Stimulated activated CD8-positive, alpha-beta memory T cell treated with anti-CD3 and anti-CD28 coated beads, Interleukin-7, amount 100 ng/mL, for 48 hours (primary cell): ENCODE measurements at places on chromosomes 3 and 15.

- no peak for DNase-seq
These were observed 12.1 kb upstream of the CNBP start for GRCh38 chr3:129195731-129196256.

- DNase-seq, result no peak
These were observed 57.1 kb downstream of the TCAIM start for GRCh38 chr3:44395714-44396113.

GRCh38 chr15:47577461-47577860, 139.8 kb upstream of the SEMA6D start:
- no peak for DNase-seq

GRCh38 chr3:101873619-101874018, 24.3 kb downstream of the NFKBIZ start:
- DNase-seq, result no peak

GRCh38 chr3:42751609-42752008, 21.4 kb downstream of the CCDC13 start:
- DNase-seq, result no peak

GRCh38 chr3:62587169-62587568, 213.8 kb upstream of the FEZF2 start:
- DNase-seq, result no peak

DNA sequence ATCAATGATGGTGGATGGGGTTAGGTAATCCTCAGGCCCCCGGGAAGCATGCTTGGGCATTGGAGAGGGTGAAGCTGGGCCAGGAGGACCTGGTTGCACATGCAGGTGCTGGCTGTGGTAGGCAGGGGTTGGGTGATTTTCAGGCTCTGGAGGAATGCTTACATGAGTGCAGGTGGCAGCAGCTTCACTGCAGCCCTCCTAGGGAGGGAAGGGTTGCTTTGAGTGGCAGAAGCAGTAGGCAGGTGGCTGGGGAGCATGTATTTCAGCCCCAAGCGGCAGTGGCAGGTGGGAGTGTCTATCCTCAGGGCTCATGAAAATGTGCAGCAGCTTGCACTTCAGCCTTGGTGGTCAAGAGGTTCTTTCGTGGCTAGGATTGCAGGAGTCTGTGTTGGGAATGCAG, 230.0 kb upstream of the CTNNB1 start:
- no peak for DNase-seq

DNA sequence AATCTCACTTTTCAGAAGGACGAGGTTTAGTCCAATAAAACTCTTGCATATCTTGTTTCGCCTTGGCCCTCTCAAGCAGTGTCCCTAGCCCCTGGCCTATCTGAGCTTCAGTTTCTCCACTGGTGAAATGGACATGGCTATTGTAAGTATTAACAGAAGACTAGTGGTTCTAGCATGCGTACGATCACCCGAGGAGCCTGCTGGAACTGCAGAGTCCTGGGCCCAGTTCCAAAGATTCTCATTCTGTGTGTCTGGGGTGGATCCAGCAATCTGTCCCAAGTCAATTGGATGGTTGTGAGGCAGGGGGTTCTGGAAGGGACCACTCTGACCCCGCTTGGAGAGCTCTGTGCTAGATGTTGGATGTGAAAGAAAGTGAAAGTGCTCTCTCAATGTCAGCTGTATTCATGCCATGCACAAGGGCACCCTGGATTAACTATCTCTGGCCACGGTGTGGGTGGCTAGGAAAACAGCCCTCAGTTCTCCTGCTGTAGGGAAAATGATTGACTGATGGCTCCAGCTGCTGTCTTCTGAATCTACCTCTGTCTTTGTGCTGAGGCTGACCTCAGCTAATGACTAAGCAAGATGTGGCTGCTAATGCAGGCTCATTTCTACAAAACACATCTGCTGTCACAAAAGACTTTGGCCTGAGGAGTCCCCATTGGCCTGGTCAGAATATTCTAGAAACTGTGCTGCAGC, 1.9 kb upstream of the PLA1A start:
- DNase-seq, result no peak

DNA sequence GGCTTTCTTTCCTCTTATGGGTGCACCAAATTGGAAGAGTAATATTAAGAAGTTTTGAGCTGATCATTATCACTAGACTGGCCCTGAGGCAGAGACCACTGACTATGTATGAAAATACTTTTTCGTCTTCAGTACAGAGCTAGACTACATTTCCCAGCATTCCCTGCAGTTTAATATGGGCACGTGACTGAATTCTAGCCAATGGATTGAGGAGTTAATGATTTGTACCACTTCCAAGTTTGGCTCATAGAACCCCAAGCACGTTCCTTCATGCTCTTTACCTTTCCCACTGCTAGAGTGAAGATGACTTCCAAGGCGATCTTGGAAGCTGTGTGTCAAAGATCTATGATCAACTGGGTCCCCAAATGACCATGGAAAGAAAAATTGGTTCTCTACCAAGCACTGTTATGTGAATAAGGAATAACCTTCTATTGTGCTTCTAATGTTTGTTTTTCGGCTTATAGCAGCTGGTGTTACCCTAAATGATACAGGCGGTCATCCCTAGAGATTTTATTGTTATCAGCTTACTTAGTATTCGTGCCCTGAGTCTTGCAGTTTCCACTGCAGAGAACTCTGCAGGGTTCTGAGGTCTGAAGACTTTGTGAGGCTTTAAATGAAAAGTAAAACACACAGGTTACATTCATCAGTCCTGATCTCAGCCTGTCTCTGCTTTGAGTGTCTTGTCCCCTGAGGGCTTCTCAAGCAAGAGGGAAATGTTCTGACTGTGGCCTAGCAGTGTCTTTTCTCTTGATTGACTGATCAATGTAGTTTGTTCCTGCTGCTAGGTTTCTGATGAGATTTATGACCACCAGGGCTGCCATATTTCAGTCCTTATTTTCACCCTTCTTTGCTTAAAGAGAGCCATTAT, 486.8 kb downstream of the PDCD6IP start:
- DNase-seq, result no peak

- no peak for DNase-seq
These were observed 91.2 kb downstream of the PEX5L start for GRCh38 chr3:179945569-179945968.

DNA sequence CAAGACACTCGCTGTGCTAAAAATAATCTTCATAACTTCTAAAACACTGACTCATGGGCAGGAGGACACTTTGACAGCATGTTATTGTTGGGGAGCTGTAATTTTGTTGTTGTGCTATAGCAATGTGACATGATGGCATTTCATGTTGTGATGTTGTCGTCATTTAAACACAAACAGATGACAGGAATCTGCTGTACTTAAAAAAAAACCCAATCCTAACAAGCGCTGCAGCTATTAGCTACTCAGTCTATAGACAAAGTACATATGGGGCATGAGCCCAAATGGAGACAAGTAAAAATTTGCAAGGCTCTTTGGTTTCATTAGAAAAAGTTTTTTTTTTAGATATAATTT, 828 bp upstream of the ATOSA start:
- no peak for DNase-seq

DNA sequence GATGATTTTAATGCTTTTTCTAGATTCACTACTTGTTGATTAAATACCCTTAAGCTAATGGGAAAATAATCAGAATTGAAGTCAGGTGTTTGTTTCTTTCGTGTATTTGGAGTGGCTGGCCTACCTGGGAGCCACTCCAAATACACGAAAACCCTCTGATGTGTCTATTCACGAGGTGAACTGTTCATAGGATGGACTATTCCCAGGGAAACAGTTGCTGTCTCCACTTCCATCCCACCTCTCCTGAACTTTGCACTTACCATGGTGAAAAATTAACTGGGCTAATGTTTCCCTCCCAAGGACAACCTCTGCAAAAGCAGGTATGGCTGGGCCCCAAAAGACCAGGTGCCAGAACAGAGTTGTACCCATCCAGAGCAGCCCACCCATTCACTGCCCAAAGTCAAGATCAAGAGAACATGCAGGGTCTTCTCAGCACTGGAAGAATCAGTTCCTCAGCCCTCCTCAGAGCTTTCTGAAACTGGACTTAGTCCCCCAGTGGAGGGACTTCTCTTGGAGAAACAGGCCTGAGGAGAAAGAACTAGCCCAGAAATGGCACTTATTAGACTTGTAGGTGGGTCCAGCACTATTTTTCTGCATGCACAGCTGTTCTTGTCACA, 2.9 kb upstream of the SMAD3 start:
- DNase-seq, result no peak

GRCh38 chr3:24447836-24448235, 46.8 kb downstream of the THRB start:
- DNase-seq, result no peak

GRCh38 chr3:14803101-14803980, 15.4 kb upstream of the FGD5 start:
- DNase-seq, result no peak

DNA sequence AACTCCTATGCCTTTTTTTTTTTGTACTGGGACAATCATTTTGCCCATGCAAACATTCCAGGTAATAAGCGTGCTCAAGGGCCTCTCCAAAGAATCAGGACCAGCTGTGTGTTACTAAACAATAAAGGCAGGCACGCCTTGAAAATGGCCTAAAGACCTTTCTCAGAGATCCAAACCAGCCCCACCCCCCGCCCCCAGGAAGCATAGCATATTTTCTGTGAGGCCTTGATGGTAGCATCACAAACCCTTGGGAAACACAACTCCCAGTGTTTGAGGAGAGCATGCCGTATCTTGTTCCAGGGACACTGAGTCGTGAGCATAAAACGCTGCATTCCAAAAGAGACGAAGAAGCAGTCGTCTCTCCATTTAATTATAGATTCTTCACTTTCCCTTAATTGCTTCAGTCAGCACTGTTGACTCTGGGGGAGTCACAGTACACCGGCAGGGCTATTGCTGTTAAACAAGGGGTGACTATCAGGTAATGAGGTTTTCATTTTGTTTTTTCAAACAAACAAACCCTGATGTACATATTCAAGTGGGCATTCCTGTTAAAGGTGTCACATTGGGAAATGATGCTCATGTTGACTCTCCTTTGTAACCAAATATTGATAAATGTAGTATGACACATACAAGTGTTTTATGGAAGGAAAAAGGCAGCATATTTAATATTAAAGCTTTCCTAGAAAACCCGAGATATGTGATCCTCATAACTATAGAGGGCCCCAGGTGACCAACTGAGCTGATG, 4.4 kb upstream of the TPM1 start:
- DNase-seq, result no peak

- peak; percentile 27 for DNase-seq
These were observed 557 bp downstream of the DENND4A start for GRCh38 chr15:65791335-65792137.

DNA sequence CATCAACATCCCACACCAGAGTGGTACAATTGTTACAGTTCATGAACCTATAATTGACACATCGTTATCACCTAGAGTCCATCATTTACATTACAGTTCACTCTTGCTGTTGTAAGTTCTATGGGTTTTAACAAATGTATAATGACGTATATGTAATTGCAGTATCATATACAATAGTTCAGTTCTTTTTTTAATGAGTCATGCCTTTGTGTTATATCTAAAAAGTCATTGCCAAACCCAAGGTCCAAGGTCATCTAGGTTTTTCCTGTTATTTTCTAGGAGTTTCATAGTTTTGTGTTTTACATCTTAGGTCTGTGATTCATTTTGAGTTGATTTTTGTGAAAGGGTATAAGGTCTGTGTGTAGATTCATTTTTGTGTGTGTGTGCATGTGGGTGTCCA, 160.9 kb upstream of the GALNT15 start:
- no peak for DNase-seq

DNA sequence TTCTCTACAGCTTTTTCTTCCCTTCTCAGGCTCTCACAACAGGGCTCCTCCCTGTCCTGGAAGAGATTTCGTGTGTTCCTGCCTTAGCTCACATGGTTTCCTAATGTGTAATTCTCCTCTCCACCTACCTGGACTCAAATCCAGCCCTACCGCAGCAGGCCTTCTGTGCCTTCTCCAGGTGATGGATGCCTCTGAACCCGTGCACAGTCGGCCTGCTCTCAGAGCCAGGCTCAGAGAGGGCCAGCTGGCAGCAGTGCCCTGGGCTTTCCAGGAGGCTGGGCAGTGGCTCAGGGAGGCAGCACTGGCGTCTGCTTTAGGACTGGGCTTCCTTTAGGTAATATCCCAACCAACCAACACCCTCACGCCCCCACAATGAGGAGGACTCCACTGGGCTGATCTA, 123.2 kb upstream of the TMC3 start:
- DNase-seq, result no peak

- no peak for DNase-seq
These were observed 72.6 kb downstream of the FOXB1 start for GRCh38 chr15:60076582-60077276.

DNA sequence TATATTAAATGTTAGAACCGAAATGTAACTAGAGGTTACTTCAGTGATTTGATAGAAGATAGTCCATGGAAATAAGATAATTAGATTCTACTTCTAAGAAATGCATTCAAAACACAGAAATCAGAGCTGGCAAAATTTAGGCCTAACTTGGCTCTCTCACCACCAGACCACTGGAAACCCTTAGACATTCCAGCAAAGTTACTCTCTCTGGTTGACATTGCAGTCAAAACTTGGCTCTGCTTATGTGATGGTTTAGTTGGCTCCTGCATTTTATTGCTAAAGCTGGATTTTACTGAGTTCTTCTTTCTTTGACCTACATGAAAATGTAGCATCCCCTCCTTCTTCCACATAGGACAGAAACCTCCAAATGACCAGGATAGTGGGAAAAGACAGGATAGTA, 35.4 kb upstream of the CBLB start:
- no peak for DNase-seq

- no peak for DNase-seq
These were observed 3.1 kb downstream of the KAT2B start for GRCh38 chr3:20043396-20043795.

DNA sequence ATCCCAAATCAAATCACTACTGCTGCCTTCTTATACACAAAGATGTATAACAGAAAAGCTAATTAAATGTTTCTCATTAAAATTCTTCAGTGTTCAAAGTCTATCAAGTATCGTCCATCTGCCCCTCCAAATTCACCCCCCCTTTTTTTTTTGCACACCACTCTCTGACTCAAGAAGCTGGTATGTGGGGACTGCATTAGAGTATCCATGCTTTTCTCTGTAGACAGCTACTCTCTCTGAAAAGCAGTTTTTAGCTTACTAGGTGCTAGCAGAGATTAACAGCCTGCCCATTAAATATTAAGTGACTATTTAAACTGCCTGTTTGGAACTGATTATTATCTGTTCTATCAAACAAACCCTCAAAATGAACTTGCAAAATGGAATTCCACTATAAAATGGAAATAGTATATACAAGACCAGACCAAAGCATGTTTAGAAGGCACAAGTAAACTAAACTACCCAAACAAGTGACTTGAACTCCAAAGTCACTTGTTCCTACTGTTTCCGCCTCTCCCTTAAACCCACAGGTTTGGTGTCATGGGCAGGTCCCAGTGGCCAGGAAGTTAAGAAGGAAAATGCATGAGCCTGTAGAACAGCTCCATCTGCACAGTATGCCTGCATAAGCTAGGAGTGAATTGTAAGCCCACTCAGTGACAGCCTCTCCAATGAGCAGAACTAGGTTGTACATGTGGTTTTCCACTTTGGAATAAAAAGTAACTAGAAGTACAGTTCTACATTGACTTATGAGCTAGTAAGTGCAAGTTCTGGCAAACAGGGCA, 32.5 kb downstream of the GBE1 start:
- DNase-seq, result no peak

GRCh38 chr15:69669446-69669845, 216.8 kb downstream of the RPLP1 start:
- no peak for DNase-seq

GRCh38 chr3:168040607-168041208, 55.0 kb downstream of the GOLIM4 start:
- no peak for DNase-seq

GRCh38 chr15:96416934-96417759, 86.6 kb downstream of the NR2F2 start:
- DNase-seq, result no peak
